T-helper 1 cell (primary cell): ENCODE measurements at places on chromosomes 5 and 9.

- no peak for DNase-seq
These were observed 5.6 kb downstream of the WNK2 start for GRCh38 chr9:93189369-93190132.

DNA sequence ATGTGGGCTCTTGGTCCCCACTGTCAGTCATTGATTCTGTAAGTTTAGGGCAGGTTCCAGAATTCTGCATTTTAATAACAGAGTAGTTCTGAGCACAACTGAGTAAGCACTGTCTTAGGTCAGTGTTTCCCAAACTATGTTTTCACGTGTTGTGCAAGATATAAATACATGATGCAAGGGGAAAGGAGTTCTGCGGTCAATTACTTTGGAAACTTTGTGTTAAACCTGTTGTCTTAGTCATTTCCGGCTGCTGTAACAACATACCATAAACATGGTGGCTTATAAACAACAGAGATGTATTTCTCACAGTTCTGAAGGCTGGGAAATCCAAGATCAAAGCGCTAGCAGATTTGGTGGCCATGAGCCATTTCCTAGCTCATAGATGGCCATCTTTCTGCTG lies 69.8 kb downstream of the EQTN start:
- no peak for DNase-seq

DNA sequence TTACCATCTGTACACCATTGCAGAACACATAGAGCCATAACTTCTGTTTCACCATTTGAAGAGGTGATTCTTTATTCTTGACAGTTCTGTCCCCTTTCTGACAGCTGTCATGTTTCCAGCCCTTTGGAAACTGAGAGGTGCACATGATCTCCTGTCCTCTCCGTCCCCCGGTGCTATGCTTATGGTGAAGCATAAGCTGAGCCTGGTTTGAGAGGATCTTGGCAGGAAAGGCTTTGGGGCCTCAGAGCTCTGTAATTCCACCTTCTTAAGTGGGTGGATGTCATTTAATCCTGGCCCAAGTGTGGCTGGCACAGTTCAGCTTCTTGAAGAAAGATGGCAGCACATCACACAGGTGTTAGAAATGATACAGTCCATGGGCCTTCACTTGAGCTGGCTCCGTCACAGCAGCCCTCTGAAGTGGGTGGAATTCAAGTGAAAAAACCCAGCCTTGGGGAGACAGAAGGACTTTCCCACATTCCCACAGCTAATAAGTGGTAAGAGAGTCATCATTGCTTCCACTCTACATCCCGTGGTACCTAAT lies 30.7 kb upstream of the GRPEL2 start:
- DNase-seq, result no peak

DNA sequence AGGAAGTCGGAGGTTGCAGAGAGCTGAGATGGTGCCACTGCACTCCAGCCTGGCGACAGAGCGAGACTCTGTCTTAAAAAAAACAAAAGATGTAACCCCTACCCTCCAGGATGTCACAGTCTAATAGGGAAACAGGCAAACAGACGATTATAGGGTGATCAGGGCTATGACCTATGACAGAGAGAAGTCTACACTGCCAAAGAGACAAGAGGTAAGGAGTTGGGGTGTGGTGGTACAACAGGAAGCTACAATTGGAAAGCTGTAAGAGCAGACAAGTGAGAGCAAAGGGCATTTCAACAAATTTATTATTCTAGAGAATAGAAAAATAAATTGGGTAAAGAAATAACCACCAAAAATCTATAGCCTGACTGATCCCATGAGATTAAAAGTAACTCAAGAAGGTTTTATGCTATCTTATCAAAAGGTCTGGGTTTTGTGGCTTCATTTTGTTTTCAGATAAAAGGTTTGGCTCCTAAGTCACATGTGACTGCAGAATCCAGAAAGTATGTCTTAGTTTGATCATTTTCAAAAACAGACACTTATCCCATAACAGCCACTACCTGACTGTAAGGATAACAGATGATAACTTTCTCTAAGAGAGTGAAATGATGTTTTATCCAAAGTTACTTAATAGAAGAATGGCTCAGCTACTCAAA lies 7.3 kb downstream of the CDC26 start:
- no peak for DNase-seq

- no peak for DNase-seq
These were observed 36.0 kb downstream of the SH3GL2 start for GRCh38 chr9:17614903-17615302.

- DNase-seq, result no peak
These were observed 13.3 kb downstream of the PHF2 start for GRCh38 chr9:93589688-93590087.

- no peak for DNase-seq
These were observed 12.4 kb downstream of the ZNF474 start for GRCh38 chr5:122141751-122142150.

DNA sequence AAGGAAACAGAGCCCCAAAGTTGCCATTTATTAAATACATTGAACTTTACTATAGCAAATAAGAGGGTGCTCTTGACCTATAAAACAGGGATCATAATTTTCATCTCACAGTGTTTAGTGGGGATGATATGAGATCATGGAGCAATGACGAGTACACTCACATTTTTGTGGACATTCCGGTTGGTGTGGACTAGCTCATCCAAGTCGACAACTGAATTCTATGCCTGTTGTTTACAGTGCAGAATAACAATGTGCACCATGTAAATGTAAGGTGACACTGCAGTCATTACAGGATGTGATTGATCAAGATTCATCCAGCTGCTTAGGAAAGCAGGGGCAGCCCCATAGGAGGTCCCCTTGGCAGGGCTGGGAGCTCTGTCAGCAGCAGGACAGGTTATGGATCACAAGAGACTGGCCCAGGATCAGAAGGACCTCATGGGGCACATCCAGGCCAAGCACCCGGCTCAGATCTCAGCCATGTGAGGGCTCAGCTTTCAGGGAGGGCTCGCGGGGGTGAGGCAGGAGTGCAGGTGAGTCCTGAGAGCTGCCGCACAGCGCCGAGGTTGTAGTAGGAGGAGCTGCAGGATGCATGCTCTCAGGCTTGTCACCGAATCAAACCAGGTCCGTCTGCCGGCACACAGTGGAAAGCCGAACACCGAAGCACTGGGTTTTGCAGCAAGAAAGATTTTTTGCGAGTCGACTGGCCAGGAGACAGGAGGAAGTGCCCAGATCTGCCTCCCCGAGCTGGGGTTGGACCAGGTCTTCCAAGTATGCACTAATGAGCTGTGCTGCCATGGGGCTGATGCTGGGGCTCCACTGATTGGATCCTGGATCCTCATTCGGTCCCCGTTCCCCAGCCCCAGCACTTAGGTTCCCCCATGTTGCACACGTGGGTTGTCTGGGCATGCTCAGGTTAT lies 28.2 kb downstream of the MRPL36 start:
- no peak for DNase-seq

- DNase-seq, result no peak
These were observed 258.2 kb downstream of the PTPRD start for GRCh38 chr9:10354591-10354990.

DNA sequence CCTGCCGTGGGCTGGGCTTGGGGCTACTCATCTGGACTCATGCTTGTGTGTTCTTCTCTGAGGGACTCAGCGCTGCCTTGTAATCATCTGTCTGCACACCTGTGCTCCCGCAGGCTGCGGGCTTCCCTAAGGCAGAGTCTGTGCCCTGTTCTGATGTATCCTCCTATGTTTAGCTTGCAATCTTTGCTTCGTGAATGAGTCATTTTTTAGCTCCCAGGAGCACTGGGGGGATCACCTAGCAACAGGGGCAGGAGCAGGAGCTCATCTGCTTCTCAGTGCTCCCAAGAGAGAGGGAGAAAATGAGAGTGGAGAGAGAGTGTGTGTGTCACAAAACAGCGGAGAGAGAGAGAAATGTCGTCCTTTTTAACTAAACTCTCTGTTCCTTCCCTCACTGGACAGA lies 202.4 kb upstream of the ZNF618 start:
- no peak for DNase-seq

- no peak for DNase-seq
These were observed 33.3 kb downstream of the IPPK start for GRCh38 chr9:92636627-92637026.

DNA sequence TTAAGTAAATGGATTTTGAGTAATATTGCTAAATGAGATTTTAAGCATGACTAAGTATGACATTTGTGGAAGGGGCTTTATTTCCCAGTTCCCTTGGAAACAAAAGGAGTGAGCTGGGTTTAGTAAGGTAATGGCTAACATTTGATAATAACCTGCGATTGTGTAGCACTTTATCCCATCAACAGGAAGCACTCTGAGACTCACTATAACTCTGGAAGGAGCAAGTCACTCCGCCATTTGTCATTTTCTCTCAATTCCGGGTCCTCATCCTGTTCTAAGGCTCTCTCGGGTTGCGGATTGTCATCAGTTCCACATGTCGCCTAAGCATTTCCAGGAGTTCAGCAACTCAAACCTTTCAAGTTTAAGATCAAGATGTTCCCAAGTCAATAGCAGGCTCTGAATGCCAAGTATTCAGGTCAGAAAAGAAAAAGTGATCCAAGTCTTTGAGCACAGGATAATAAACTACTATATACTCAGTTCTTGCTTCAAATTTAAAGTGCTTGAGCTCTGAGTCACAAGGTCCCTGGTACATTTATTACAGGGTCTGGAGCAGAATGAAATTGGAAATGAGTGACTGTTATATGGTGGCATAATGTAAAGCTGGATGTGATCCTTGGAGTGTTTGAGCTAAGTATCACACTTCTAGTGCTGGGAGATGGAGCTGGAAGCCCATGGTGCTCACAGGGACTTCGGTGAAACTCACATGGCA lies 39.3 kb downstream of the CAPSL start:
- DNase-seq, result no peak

DNA sequence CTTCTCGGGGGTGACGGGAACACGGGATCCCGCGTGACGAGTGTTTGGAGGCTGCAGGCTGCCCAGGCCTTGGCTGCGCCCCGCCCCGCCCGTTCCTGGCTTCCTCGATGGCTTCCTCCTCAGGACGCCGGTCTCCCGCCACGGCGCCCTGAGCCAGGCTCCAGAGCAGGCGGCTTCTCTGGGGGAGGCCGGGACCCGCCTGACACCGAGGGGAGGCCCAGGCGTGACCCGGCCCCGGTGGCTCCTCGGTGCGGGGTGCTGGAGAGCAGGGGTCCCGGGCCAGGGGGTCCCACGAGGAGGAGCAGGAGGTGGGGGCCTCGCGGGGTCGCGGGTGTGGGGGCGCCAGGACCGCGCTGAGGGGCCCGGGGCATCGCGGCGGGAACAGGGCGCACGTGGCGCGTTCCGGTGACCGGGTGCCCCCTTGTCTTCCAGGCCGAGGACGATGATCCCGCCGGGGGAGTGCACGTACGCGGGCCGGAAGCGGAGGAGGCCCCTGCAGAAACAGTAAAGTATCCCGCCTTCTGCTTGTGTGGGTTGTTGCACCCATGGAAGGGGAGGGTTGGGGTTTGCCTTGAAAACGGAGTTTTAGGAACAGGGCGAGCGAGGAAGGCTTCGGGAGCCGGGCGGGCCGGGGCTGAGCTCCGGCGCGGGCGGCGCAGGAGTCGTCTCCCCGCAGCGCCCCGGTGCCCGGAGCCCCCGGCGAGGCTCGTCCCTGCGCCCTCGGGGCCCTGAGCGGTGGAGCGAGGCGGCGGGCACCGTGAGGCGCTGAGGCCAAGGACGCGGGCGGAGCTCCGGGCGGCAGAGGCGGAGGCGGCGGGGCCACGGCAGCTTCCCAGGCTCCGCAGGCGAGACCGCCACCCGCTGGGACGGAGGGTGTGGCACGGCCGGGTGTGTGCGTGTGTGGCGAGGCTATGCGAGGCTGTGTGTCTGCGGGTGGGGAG lies 22.2 kb downstream of the AHRR start:
- DNase-seq, result peak; percentile 62

- DNase-seq, result no peak
These were observed 3.2 kb downstream of the WHRN start for GRCh38 chr9:114501796-114502682.

- no peak for DNase-seq
These were observed 44.7 kb downstream of the FAM240B start for GRCh38 chr9:38675211-38675610.

GRCh38 chr5:170511551-170512258 lies 7.9 kb downstream of the KCNIP1 start:
- DNase-seq, result no peak

DNA sequence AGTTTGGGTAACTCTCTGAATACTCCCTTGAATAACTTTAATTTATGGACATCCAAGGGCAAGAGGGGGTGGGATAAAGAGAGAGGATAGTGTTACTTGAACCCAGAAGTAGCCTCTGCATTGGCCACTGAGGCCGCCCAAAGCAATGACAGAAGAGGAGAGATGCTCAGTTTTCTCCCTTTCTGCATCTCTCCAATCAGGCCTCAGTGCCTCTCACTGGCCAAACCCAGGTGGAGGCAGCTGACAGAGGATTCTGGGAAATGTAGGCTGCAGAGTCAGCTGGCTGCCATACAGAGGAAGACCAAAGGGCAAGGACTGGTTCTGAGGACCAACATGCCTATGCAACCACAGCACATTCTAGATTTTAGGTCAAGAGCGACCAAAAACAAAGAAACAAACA lies 719.4 kb downstream of the MAT2B start:
- DNase-seq, result no peak

DNA sequence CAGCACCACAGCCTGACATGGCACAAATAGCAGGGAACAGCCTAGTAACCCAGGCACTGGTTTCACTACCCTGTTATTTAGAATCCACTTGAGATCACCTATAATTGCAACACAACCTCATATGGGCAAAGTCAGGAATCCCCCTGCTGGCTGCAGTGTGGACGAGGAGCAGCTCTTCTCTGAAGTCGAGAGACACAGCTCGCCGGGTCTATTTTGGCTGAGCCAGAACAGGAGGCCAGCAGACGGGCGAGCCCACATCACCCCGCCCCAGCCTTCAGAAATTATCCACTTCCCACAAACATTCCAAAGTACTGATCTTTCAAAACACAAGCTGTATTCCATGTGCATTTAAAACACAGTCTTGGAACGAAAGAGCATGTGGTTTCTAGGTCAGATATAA lies 179.0 kb downstream of the ROR2 start:
- DNase-seq, result no peak

DNA sequence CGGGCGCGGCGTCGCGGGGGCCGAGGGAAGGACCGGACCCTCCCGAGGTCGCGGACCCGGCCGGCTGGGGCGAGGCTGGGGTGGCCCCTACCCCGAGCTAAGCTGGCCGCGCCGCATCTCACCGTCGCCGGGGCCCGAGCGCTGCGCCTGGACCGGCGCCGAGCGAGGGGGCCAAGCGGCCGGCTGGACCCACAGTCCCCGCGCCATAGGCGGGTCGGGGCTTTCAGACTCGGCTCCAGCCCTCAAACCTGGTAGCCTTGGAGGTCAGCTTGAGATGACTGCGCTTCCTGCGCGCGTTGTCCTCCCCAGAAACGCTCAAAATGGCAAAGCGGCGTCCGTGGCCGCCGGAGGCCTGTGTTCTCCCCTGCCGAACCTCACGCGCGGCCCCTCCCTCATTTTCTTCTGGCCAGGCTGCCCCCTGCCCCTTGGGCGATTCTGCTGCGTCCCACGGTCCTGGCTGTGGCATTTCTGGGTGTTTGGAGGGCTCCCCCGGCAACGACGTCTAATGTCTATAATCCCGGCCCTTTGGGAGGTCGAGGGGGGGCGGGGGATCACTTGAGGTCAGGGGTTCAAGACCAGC lies 8.7 kb upstream of the GRIN1 start:
- DNase-seq, result no peak

- DNase-seq, result no peak
These were observed 1.9 kb downstream of the GCNT4 start for GRCh38 chr5:75050415-75050814.
